ENCODE measurements at places on chromosomes 4 and X.

DNA sequence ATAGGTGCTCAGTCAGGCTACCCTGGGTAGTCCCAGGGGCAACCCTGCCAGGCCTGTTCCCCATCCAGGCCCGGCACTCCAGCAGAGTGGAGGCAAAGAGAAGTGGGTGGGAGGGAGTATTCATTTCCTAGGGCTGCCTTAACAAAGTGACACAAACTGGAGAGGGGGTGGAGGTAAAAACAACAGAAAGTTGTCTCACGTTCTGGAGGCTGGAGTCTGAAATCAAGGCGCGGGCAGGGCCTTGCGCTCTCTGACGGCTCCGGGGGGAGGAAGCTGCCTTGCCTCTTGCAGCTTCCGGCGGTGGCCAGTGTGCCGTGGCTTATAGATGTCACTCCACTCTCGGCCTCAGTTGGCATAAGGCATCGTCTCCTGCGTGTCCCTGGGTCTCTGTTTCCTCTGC is 90.8 kb downstream of the DCTD start:
- DNase-seq: no peak

DNA sequence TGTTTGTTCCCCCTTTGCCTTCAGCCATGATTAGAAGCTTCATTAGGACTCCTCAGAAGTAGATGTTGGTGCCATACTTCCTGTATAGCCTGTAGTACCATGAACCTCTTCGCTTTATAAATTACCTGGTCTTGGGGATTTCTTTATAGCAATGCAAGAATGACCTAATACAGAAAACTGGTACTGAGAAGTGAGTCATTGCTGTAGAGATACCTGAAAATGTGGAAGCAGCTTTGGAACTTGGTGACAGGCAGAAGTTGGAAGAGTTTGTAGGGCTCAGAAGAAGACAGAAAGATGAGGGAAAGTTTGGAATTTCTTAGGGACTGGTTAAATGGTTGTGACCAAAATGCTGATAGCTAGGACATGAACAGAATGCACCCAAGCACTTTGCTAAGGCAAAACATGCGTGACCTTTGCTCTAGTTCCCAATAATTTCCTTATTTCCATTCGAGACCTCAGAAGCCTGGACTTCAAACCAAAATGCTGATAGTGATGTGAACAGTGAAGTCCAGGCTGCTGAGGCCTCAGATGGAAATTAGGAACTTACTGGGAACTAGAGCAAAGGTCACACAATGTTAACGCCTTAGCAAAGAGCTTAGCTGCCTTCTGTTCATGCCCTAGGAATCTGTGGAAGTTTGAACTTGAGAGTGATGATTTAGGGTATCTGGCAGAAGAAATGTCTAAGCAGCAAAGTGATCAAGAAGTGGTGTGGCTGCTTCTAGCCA is 3.0 kb upstream of the USP46 start:
- no peak for DNase-seq

GRCh38 chrX:31706466-31706865 is 634.6 kb upstream of the FTHL17 start:
- no peak for DNase-seq

DNA sequence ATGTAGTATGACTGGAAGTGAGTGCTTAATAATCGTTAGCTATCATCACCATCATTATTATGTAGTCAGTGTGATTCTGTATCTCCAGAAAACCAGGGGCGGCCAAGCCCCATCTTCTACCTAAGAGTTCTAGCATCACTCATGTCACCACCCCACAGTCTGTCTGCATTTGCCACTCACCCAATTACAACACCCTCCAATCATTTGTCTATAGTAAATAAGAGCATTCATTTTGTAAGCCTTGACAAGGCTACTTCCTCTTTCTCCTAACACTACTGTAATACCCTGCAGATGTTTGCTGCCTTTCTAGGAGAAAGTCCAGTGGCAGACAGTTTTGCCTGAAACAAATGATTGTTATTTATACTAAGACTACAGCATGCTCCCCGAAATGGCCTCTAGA is 15.8 kb upstream of the IL21 start:
- DNase-seq: no peak

GRCh38 chr4:187125062-187125461 is 401.4 kb upstream of the FAT1 start:
- no peak for DNase-seq

DNA sequence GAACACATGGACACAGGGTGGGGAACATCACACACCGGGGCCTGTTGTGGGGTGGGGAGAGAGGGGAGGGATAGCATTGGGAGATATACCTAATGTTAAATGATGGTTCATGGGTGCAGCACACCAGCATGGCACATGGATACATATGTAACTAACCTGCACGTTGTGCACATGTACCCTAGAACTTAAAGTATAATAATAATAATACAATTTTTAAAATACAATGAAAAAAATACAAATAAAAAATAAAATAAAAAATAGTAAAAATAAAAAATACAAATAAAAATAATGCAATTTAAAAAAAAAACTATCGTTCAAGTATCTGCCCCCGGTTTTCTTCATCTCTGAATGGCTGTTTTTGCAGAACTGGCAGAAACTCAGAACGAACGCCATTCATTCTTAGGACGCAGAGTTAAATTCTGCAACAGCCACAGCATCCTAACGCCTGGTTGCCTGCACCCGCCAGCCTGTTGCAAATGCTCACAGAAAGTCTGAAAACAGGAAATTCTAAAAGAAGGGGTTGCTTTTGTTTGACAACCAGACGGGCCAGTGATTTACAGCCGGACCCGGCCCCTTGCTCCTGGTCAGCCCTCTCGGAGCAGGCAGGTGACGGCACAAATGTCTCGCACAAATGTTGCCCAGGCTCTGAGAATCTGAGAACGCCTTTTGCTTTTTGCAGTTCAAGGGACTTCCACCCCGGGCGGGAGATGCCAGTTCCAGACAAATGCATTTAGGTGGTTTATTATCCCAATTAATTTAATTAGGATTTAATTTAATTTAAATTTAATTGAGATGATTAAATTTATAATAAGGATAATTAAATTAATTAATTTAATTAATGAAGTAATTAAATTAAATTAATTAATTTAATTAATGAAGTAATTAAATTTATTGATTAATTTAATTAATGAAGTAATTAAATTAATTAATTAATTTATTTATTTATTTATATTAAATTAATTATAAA is 47.8 kb downstream of the CRLF2 start:
- DNase-seq: no peak

DNA sequence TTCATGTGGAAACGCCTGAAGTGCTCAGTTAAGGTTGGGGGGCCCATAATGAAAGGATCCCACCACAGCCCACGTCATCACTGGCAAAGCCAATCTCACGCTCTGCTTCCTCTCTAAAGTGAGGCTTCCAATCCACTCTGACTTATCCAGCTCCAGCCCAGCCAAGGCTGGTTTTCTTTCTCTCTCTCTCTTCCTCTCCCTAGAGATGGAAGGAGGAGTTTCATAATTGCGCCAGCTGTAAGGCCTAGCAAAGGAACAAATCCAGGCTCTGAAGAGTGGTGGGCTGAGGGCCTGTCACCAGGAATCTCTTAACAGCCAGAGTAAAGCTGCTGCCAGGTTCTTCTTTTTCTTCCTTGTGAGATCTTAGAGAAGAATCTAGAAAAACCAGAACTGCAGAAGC is 20.7 kb upstream of the BCLAF3 start:
- no peak for DNase-seq

DNA sequence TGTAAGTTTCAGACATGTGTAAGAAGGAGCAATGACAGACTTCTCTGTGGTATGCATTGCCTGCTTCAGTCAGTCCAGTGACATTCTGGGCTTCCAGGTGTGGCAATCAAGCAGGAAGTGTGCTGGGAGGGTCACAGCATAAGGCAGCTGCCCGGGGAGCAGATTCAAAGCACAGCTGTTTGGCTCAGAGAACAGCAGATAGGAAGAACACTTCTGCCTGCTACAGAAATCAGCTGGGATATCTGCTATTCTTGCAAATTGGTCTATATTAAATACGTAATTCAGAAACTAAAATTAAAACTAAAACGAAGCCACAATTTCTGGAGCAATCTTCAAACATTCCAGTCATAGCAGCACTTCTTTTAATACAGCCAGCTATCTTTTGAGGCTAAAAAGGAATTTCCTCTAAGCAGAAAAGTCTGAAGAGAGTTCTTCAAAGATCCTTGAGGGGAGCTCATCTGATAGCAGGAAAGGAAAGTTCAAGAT is 47.5 kb upstream of the GALNT7 start:
- no peak for DNase-seq

DNA sequence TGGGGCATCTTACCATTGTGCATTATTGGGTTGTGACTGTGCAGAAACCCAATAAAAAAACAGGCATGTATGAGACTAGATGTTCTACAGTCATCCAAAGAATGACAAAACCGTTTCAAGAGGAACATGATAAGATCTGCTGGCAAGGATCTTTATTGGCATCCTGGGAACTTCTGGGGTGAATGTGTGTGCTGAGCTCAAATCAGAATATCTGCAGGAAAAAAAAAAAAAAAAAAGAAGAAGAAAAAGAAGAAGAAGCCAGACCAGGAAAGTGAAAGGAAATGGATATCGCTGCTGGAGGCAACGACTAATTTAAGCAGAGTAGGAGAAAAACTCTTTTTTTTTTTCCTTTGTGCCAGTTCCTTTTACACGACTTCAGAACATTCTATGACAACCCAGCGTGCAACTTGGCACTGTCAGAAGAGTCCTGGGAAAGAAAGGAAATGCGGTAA is 484.2 kb upstream of the BOD1L1 start:
- no peak for DNase-seq

GRCh38 chr4:52256522-52256921 is 205.4 kb downstream of the SPATA18 start:
- no peak for DNase-seq

DNA sequence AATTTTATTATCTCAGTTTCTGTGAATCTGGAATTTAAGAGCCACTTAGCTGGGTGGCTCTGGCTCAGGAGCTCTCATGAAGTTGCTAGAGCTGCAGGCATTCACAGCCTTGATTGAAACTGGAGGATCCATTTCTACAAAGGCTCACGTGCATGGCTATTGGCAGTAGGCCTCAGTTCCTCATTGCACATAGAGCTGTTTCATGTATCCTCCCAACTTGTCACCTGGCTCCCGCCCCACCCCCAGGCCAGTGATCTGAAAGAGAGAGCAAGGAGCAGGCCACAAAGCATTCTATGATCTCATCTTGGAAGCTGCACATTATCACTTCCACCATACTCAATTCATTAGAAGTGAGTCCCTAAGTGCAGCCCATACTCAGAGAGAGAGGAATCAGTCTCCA is 18.5 kb upstream of the AP1AR start:
- DNase-seq: no peak

DNA sequence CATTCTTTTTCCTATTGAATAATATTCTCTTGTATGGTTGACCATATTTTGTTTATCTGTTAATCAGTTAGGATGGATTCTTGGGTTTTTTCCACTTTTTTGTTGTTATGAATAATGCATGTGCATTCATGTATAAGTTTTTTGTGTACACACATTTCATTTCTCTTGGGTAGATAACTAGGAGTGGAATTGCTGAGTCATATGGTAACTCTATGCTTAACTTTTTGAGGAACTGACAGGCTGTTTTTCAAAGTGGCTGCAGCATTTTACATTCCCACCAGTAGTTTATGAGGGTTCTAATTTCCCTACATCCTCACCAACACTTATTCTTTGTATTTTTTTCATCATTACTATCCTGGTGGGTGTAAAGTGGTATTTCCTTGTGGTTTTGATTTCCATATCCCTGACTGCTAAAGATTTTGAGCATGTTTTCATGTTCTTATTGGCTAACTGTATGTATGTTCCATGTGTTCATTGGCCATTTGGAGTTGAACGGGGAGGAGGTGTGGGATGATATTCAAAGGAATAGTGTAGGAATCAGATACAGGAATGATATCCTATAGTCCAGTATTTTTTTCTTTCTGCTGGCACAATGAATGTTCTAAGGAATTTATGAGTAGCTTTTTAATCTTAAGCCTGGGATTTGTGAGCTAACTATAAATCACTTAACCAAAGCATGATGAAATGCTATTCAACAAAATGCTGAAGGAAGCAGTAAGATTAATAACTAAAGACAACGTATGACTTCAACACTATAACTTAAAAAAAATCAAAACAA is 114.3 kb downstream of the AMELX start:
- no peak for DNase-seq

- no peak for DNase-seq
Observed at GRCh38 chrX:74343343-74344279, 39.6 kb downstream of the ZCCHC13 start.

GRCh38 chr4:106451091-106451490 is 82.5 kb upstream of the GIMD1 start:
- no peak for DNase-seq

- DNase-seq: no peak
Observed at GRCh38 chr4:68466751-68467150, 19.5 kb downstream of the TMPRSS11E start.

DNA sequence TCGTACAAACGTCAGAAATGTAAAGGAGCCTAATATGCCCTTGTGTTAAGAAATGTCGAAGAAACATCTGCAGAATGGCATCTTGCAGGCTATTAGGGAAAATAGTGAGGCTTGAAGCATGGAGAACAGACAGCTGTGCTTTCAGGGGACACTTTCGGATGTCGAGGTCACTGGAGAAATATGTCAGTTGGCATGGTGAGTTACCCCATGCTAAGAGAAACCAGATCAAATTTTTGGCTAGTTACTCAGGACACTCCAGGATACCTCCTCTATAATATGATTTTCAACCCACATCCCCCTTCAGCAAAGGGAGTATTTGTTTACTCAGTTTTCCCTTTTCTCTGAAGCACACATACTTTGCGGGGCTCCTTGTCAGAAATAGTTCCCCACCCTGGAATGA is 171.4 kb downstream of the GPC3 start:
- DNase-seq: no peak

DNA sequence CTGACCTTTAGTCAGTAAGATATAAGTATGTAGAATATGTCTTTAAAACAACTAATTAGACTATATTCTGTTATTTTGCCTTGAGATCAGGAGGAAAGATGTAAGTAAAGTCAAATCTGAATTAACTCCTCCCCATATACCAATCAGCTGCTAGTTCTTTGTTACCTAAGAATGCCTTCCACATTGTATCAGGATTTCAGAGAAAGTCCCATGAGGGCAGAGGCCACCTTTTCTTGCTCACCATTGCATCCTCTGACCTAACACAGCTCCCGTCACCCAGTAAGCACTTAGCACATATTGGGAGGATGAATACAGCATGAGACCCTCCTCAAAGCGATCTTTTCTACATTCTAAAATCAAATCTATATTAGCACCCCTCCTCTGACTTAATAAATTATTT is 87.0 kb downstream of the COL25A1 start:
- no peak for DNase-seq

DNA sequence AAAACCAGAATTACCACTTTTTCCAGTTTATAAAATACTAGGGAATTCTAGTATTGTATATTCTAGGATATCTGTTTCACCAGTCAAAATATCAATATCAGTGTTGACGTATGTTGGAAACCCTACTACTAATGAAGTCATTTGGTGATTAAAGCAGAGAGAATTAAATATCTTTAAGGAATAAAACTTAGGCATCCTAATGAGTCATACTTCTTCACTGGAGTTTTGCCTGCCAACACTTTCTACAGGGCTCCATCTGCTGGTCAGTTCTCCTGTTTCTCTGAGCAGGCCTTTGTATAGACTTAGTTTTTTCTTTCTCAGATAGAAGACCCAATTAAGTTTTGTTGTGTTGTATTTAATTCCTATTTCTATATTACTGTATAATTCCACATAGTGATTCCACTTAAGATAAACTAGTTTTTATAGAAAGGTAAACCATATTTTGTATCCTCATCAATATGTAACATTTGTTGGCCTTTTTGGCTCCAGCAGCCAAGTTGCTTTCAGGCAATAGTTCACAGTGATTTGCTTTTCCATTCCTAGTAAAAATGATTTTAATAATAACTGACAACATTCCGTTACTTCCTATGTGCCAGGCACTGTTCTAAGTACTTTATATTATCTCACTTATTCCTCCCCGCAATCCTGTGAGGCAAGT is 3.5 kb downstream of the AP1AR start:
- DNase-seq: no peak

All from GM12892 (cell line).